ENCODE measurements at places on chromosomes 4 and X.

- DNase-seq = no peak
Measured at GRCh38 chr4:5955856-5956255, 62.4 kb downstream of the C4orf50 start.

DNA sequence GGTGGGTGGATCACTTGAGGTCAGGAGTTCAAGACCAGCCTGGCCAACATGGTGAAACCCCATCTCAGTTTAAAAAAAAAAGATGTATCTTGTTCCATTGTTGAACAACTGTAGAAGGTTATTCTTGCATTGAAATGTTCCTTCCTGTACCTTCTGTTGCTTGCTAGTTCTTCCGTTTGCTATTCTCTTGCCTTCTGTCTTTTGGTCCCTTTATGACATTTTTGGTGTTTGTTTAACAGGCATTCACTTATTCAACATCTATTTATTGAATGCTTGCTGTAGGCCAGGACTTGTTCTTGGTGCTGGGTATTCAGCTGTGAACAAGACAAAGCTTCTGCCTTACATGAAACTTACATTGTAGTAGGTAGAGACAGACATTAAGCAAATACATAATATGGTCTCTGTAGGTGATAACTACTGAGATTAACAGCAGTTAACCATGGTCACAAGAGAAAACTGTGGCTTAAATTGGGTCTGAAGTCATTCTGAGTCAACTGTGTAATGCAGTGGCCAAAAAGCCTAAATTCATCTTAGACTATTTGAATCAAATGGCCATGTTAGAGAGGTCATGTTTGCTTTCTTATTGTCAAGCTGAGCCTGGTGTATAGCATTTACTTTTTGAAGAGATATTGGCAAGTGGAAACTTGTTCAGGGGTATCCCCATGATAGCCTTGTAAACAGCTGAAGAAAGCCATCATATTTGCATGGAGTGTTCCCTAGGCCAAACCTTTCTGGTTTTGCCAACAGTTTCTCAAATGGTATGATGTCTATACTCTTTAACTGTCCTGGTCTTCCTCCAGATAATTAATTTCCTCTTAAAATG lies 35.6 kb downstream of the GAB1 start:
- no peak for DNase-seq

- DNase-seq = no peak
Measured at GRCh38 chr4:55409468-55410171, 13.9 kb downstream of the TMEM165 start.

DNA sequence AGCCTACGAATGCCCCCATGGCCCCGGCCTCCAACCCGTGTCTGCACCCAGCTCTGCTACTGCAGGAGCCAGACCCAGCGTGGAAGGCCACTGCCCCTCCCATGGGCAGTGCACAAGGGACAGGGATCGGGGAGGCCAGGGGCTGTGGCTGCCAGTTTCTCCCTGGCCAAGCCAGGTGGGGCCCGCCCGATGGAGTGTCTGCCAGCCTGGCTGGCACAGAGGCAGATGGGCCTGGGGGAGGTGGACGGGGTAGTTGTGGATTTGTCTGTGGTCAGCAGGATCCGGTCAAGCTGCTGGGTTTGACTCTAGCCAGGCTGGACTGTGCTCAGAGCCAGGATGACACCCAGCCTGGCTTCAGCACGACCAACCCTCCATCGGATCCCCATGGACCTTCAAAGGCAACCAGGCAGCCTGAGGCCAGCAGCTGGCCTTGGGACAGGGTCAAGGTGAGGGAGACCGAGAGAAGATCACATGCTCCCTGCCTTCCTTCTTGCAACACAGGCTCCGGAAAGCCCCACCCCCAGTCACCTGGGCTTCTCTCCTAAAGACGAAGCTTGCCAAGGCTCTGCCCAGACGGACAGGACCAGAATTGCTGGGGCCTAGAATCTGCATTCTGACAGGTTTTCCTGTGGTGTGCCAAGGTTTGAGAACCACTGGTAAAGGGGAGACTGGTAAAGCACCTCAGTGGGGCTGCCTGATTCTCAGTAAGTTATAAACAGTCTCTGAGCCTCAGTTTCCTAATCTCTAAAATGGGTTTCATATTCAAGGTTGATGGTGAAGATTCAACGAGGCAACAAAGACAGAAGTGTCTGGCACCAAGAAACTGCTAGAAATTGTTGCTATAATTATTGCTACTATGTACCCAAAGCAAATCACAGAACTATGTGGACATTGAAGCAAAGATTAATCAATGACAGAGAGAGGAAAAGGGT lies 78.6 kb downstream of the PPP2R2C start:
- DNase-seq = no peak

DNA sequence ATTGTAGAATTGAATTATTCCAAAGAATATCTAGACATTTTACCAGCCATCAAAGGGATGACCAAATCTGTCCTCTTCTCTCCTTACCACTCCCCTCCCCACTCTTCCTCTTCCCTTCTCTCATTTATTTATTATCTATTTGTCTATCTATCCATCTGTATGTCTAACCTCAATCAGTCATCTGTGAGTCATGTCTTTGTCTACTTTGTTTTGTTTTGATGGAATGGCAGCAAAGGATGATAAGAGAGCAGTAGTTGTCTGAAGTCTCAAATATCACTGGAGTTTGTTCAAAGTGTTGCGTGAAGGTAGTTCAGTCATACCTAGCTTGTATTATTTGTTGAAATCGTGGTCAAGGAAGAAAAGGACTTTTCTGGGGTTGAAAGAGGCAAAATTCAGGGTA lies 34.7 kb upstream of the PGRMC2 start:
- no peak for DNase-seq

DNA sequence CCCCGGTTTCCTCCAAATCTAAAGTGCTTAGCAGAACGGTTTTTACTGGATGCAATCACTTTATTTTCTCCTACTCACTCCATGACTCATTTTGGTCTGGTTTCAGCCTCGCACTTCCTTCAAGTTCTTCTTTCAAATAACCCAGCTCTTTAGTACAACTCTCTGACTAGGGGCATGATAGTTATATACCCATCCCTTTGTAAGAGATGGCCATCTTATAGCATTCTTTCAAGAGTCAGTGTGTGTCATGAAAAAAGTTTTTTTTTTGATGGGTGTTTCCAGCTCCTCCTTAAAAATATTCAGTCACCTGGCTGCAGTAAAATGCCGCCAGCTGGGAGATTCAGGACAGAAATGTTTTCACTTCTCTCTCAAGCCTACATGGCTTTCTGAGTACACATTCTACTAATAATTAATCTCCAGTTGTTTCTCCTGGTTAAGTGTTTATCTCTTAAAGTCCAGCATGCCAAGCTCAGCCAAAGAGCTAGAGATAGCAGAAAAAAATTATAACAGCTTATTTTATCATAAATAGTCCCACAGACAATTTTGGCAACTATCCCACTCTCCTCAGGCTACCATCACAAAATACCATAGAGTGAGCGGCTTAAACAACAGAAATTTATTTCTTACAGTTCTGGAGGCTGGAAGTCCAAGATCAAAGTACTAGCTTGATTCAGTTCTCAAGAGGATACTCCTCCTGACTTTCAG lies 139.3 kb downstream of the GASK1B start:
- DNase-seq = no peak

- DNase-seq = no peak
Measured at GRCh38 chrX:133468051-133468450, 52.8 kb upstream of the GPC4 start.

Data from WERI-Rb-1 (cell line).